ENCODE measurements at places on chromosomes 7 and 10.

DNA sequence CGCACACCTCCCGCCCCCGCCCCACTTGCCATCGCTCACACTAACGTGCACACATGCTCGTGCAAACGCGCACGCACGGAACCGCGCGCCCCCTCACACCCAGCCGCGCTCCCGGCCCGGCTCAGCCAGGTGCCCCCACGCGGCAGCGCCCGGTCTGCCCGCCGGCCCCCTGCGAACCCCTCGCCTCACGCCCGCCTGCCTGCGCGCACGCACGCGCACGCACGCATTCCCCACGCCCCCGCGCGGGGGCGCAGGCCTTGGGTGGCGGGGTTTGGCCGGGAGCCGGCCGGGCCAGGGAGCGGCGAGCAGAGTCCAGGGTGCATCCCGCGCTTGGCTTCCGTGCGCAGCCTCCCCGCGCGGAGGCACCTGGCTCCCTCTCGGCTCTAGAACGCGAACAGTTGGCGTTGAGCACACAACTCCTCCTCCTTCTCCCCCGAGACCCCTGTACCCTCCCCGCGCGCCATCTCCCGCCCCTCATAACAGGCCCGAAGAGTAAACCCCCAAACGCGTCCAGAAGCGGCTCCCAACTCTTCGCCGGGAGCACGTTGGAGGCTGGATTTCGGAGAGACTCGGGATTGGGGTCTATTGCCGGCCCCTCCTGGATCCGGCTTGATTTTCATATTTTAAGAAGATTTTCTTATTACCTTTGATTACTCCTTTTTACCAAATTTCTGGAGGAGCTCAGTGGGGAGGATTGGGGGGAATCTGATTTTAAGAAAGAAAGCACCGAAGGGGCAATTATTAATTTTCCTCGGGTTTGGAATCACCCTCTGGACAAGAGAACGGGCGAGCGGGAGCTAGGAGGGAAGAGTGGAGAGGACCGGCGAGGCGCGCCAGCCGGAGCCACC is 527 bp upstream of the SORCS3 start:
- no peak for DNase-seq

- DNase-seq: no peak
Measured at GRCh38 chr10:13272164-13272571, 27.7 kb downstream of the PHYH start.

DNA sequence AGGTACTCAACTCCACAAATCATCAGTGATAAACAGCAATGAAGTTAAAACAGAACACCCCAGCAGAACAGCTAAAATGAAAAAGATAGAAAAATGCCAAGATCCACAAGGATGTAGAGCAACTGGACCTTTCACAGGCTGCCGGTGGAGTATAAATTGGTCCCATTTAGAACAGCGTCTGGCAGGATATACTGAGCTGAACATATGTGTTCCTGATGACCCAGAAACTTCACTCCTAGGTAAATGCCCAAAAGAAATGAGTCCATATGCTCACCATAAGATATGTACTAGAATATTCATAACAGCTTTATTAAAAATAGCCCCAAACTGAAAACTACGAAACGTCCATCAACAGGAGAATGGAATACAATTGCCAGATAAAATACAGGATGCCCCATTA is 102.4 kb downstream of the OAT start:
- no peak for DNase-seq

DNA sequence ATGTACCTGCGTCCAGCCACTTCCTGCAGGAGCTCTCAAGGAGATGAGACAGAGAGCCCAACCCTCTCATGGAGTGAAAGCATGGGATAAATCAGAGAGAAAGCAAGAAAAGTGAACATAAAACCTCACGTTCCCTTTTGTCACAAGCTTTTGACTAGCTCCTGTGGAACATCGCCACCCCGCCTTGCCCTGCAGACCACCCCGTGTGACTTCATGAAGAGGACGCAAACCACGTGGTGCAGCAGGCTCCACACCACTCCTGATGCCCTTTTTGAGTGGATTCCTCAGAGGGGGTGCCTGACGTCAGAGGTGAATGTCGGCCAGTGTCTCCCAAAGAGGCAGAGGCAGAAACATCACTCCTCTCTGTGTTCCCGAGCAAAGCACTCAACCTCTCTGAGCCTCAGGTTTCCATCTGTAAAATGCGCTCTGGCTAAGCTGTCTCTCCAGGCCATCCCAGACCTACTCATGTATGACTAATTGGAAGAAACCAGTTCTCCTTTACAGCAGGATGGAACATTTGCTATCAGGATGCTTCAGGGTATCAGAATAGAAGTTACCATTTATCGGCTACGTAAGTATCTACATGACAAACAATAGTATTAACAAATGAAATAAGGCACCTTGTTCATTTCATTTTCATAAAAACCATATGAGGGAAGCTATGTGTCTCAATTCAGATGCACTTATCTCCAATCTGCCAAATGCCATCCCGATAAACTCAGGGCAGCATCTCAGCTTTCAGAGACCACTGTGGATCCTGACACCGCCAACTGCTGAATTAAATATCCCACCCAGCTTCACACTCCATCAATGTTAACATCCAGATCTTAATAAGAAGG is 5.3 kb downstream of the ZNF488 start:
- DNase-seq: no peak

- no peak for DNase-seq
Measured at GRCh38 chr10:121362026-121362425, 236.2 kb downstream of the FGFR2 start.

Data from OCI-M1 (cell line).